ENCODE measurements at places on chromosomes 16 and 17.
A peak's percentile ranks its signal among the peaks of the same experiment; 100 is the strongest.

DNA sequence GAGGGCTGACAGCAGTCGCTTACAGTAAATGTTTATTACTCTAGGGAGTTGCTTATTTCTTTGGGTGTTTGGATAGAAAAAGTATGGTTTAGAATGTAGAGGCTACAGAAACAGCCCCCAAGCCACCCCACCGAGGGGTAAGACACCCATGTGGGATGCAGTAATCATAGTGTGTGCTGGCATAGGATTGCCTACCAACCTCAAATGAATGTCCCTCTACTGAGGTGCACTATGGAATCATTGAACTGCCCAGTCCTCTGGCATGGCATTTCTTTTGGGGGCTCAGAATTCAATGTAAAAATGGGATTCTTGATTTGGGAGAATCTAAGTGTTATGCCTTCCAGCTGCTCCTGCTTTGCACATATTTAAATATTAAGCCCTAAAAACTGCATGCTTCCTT is 46.8 kb downstream of the ZNF267 start:
- DNase-seq: no peak

- DNase-seq: no peak
Observed at GRCh38 chr16:79278506-79278905, 322.0 kb downstream of the MAF start.

GRCh38 chr17:69962436-69962995 is 112.5 kb upstream of the KCNJ16 start:
- no peak for DNase-seq

- peak; percentile 43 for DNase-seq
Observed at GRCh38 chr17:70144260-70144846, 25.0 kb upstream of the KCNJ2 start.

- no peak for DNase-seq
Observed at GRCh38 chr17:35214192-35214591, 20.0 kb upstream of the SLC35G3 start.

DNA sequence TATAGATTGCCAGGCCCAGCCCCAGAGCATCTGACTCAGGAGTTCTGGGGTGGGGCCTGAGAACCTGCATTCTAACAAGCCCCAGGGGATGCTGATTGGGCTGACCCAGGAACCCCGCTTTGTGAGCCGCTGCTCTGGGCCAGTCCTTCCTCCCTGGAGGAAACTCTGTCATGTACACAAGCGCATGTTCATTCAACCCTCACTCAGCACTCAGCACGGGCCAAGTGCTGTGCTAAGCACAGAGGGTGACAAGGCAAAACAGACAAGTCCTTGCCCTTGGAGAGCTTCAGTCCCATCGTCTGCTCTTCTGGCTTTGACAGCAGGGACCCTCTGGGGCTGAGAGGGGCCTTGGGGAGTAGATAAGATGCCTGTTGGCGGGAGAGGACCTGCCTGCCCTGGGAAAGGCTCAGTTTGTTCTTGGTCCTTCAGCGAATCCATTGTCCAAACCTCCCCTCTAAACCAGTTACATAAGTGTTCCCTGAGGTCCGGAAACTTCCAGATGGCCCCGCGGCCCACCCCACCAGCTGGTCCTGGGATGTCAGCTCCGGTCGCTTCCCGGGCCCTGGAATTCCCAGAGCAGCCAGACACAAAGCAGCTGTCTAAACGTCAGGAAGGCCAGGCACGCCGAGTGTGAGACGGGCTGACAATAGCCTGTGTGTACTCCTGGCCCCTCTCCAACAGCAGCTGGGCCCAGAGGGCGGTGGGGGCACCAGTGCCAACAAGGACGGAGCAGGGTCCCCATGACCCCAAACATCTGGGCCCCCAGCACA is 88.8 kb downstream of the ZDHHC7 start:
- no peak for DNase-seq

DNA sequence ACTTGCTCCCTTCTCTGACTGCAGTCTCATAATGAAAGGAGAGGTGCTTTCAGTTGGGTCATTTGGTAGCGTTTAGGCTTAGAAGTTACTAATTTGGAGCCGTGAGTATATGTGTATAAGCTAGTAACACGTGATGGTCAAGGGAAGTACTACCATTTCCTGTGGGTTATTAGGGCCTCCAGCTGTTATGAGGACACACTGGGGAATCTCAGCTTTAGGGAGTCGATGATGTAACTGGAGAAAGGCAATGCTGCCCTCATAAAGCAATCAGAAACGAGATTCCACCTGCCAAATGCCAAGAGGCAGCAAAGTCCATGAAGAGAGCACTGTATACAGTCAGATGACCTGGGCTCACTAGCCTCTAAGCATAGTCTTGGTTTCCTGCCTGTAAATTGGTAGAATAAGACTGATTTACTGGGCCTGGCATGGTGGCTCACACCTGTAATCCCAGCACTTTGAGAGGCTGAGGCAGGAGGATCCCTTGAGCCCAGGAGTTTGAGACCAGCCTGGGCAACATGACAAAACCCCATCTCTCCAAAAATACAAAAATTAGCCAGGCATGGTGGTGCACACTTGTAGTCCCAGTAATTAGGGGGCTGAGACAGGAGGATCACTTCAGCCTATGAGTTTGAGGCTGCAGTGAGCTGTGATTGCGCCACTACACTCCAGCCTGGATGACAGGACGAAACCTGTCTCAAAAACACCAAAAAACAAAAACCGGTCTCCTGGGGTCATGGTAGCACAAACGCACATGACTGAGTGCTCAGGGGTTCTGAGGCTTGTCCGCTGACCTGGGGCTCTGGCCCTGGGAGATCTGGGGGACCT is 53.0 kb downstream of the SF3B3 start:
- DNase-seq: peak; percentile 63

GRCh38 chr17:6815775-6816174 is 15.8 kb downstream of the TEKT1 start:
- no peak for DNase-seq

DNA sequence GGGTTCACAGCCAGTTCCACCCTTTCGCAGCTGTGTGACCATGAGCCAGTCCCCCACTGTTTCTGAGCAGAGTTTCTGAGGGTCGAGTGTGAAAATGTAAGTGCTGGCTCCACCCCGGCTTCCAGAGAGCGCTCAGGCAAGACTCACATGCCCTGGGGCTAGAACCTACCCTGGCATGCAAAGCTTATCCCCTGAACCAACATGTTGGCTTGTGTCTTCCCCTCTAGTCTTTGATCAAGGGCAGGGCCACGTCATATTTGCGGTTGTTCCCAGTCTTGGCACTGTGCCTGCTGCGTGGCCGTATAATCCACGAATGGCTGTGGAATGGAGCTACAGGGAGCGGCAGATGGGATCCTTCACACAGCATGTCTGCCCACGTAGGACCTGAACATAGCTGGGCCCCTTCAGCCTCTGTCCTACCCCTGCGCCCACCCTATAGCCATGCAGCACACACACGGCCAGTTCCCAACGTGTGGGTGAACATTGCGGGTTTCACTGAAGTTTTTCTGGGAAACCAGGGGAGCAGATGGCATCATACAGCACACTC is 84.8 kb downstream of the MRM1 start:
- no peak for DNase-seq

- no peak for DNase-seq
Observed at GRCh38 chr17:148757-149156, 11.4 kb downstream of the SCGB1C2 start.

DNA sequence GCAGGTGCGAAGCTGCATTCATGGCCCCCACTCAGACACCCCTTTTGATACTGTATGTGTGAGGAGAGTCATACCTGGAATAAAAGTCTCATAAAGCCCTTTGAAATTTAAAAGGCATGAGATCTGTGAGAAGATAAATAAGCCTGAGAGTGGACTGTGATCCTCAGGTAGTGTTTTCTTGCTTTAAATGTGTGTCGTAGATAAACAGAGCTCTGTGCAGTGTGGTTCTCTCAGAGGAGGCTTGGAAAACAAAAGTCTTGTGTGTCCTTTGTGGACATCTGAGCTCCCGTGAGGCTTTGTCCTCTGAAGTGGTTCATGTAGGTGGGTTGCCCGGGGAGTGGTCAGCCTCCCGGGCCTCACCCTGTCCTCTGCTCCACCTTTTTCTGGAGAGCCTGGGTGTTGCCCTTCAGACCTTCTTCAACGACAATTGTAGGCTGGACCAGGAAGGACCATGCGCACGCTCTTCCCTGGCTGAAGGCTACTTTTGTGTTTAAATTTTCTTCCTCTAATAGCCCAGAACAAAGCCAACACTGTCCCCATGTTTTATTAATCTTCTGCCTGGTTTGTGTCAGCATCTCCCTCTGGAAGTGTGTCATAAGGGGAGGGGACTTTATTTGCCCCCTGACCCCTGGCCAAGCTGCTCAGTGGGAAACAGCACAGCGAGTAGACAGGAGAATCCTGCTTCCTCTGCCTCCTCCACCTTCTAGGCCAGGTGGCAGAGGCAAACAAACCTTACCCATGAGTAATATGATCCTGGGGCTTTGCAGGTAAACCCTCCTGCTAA is 151.2 kb downstream of the MSI2 start:
- DNase-seq: no peak

DNA sequence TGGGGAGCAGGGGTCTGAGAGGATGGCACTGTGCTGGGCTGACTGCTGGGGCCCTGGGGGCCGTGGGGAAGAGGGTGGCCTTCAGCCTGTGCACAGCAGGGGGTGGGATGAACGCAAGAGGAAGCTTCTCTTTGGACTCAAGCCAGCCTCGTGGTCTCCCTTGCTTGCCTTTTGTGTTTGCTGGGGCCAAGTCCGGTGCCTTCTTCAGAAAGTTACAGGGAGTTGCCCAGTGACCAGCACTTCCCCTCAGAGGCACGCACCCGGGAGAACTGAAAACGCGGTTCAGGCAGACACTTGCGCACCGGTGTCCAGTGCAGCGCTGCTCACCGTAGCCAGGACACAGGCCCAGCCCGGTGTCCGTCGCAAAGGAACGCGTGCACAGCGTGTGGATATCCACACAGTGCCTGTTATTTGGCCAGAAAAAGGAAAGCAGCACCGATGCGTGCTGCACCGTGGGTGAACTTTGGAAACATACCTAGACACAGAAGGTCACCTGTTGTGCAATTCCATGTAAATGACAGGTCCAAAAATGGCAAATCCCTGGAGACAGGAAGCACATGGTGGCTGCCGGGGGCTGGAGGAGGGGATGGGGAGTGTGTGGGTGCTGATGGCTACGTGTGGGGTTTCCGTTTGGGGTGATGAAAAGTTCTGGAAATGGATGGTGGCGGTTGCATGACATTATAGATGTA is 29.4 kb upstream of the NUDT16L1 start:
- no peak for DNase-seq

Data from H4 (cell line).